ENCODE measurements at places on chromosomes 7 and 10.

GRCh38 chr7:821688-822087 is 10.6 kb upstream of the SUN1 start:
- DNase-seq = no peak

DNA sequence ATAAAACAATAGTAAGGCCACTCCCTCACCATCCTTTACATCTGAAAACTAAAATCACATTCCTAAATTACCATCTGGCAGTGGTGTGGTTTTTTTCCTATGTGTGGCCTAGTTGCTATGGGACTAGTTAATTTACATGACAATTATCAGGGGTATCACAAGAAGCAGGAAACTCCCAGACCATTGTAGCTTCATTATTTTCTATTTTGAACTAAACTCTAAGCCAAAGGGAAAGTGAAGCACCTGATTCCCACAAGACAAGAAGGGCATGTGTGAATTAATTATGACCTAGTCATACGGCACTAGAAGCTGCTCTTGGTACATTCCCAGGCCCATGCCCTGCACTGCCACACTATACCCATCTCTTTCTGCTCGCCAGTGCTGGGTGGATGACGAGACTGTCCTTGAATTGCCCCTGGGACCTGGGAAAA is 103.4 kb downstream of the ATXN7L1 start:
- no peak for DNase-seq

DNA sequence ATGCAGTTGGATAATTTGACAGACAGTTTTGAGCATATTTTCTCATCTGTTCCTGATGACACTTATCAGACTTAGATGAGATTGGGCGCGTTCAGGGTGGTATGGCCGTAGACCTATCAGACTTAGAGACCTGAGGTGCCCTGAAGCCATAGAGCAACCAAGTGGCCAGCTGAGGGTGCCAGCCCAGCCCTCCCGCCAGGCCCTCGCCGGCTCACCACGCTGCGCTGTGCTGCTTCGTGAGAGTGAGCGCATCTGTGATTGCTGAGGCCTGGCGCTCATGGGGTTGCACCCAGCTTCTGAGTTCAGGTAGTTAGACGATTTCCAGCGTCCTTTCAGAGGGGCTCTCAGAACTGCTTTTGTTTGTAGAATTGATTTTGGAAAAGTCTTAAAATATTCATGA is 10.2 kb downstream of the FBH1 start:
- no peak for DNase-seq

GRCh38 chr7:139232377-139232717 is 1.3 kb downstream of the UBN2 start:
- DNase-seq = no peak

GRCh38 chr10:132054564-132054963 is 11.2 kb upstream of the JAKMIP3 start:
- DNase-seq = no peak

DNA sequence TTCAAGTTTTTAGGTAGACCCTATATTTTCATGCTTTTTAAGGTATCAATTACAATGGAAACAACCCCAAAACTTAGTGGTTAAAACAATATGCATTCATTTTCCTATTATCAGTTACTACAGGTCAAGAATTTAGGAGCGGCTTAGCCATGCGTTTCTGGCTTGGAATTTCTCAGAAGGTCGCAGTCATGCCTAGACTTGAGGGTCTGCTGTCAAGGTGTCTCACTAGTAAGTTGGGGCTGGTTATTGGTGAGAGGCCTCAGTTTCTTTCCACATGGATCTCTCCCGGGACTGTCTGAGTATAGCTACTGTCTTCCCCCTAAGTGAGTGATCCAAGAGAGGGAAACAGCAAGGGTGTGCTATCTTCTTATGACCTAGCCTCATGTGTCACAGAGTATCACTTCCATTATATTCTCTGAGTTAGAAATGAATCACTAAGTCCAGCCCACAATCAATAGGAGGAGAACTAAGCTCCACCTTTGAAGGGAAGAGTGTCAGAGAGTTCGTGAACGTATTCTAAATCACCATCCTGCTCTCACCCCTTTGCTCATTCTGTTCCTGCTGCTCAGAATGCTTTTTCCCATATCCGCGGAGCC is 80.5 kb downstream of the RTKN2 start:
- DNase-seq = no peak

DNA sequence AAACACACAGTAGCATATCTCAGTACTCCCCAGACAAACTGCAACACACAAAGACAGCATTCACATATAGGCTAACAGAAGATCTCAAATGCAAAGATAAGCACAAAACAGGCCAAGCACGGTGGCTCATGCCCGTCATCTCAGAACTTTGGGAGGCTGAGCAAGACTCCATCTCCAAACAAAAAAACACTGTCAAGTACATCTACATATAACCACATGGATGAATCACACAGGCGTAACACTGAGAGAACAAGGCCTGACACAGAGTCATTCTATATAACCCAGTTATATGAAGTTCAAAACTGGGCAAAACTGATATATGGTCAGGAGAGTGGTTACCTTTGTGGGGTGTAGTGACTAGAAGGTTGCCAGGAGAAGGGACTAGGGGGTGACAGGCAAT is 506.4 kb downstream of the KCNMA1 start:
- DNase-seq = no peak

GRCh38 chr7:16879181-16879580 is 2.6 kb downstream of the AGR3 start:
- DNase-seq = no peak

GRCh38 chr10:132517951-132518521 is 19.6 kb upstream of the INPP5A start:
- no peak for DNase-seq

- peak; percentile 52 for DNase-seq
Measured at GRCh38 chr7:128352153-128352537, 8.4 kb upstream of the RBM28 start.

DNA sequence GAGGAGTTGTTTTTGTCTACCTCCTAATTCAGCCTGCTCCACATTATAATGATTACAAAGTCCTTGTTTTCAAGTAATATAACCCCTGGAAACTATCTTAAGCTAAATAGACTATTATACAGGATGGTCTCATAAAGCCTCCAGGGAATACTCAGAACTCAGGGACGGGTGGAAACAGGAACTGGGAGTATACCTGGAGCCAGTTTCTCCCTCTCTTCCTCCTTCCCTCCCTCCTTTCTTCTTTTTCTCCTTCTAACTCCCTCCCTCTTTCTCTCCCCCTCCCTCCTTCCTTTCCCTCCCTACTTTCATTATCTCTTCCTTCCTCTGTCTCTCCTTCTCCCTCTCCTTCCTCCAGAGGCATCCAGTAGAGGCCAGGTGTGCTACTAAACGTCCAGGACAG is 76.2 kb upstream of the PRR15 start:
- DNase-seq = no peak

DNA sequence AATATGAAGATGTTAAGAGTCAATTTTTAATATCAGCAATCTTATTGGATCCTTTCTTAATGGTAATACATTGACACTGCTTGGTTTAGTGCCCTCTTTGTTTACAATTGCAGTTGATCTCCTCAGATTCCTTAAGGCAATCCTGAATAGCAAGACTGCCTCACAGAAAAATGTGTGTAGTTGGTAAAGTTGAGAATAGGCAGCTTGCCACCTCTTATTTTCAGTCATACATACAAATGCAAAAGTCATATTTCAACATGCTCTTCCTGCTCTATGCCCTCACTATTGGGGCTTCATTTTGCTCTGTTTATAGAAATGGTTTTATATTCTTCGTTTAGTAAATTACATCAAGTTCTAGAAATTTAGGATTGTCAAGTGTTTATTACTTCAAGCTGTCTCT is 661.1 kb upstream of the ANKRD30A start:
- no peak for DNase-seq
